Activated CD8-positive, alpha-beta memory T cell treated with anti-CD3 and anti-CD28 coated beads for 4 hours (primary cell): ENCODE measurements at places on chromosomes 12 and 14.

DNA sequence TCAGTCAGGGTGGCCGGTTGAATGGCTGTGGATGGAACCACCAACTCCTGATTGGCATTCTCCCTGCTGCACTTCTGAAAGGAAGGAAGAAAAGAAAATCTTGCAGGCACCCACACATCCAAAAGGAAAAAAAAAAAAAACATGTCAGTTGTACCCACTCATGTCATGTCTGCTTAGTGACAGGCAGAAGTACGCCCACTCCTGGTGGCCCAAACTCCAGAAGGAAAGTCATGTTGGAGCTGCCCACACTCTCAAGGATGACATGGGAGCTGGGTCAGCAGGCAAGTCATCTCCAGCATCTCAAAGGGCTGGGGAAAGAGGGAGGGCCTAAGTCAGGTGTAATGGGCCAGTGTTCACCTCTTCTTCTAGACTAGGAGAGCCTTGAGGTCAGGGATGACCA lies 1079.1 kb downstream of the BCL11B start:
- DNase-seq: no peak

GRCh38 chr12:86929962-86930361 lies 673.8 kb upstream of the MGAT4C start:
- no peak for DNase-seq

- DNase-seq: no peak
These were observed 61.6 kb downstream of the RAD51B start for GRCh38 chr14:67881225-67881624.

DNA sequence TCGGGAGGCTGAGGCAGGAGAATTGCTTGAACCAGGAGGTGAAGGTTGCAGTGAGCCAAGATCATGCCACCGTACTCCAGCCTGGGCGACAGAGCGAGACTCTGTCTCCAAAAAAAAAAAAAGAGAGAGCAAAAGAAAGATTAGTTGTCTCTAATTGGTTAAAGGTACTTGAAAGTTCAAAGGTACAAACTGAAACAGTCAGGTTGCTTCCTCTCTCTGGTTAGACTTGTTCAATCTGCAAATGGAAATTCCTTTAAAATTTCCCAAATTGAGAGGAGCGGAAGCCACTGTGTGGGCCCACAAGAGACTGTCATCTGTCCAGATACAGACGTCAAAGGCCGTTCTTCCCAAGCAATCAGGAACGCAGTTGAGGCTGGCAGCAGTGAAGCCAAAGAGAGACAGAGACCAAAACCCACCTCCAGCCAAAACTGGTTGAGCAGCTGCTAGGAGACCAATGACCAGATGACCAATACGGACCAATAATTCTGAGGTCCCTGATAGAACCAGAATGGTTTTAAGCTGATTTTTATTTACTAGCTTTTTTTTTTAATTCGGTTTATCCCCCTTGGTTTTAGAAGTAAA lies 63.6 kb downstream of the GCH1 start:
- no peak for DNase-seq

DNA sequence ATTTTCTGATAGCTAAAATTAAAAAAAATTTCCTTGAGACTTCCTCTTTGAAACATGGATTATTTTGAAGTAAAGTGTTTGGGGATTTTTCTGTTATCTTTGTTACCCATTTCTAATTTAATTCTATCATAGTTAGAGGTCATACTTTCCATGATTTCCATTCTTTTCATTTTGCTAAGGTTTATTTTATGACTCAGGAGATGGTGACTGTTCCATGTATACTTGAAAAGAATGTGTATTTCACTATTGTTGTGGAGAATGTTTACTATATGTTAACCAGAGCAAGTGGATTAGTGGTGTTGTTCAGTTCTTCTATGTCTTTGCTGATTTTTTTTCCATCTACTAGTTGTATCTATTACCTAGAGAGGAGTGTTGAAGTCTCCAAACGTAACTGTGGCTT lies 250.5 kb upstream of the PELI2 start:
- DNase-seq: no peak

DNA sequence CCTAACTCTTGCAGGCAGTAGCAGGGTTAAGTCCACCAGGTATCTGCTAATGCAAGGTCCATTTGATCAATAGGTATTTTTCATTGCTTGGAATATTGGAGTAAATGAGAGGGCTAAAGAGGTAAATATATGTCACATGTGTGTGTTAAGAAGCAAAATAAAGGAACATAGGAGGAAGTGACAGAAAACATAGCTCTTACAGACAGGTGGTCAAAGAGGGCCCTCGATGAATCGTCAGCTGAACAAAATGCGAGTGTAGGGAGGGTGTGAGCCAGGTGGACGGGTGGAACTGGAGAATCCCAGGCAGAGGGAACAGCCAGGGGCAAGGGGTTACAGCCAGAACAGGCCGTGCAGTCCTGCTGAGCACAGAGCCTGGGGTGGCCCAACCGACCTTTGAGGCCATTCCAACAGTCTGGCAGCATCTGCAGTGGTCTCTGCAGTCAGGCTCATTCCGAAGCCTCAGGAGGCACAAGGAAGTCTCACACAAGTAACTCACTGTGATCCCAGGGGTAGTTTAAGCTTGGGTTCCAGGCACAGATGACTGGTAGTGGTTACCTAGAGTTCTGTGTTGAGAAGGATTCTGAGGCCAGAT lies 43.2 kb downstream of the CCDC88C start:
- no peak for DNase-seq

GRCh38 chr12:46892887-46893286 lies 67.1 kb upstream of the SLC38A4 start:
- DNase-seq: no peak

DNA sequence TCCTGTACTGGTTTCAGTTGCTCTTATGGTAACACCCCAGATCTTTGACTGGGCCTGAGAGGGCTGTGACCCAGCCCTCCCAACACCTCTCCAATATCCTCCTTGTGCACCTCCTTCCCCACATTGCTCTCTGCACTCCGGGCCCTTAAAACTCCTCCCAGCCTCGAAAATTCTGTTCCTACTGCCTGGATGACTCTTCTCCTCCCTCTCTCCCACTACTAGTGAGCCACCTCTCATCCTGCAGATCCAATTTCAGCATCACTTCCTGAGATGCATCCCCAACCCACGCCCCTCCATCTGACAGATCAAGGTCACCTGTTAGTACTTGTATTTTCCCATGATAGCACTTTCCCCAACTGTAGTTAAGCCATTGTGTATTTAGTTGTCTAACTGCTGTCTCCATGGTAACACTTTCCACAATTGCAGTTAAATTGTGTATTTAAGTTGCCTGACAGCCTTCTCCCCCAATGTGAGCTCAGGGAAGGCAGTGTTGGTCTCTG lies 11.5 kb upstream of the NT5DC3 start:
- no peak for DNase-seq

GRCh38 chr14:59631237-59631636 lies 54.6 kb upstream of the CCDC175 start:
- no peak for DNase-seq

- no peak for DNase-seq
These were observed 139.5 kb downstream of the SLC38A6 start for GRCh38 chr14:61120576-61120975.

- no peak for DNase-seq
These were observed 6.9 kb upstream of the MED13L start for GRCh38 chr12:116284396-116284795.

GRCh38 chr12:179131-179884 lies 34.6 kb downstream of the SLC6A12 start:
- no peak for DNase-seq

- peak; percentile 25 for DNase-seq
These were observed 6.8 kb downstream of the KRT2 start for GRCh38 chr12:52645120-52645761.

DNA sequence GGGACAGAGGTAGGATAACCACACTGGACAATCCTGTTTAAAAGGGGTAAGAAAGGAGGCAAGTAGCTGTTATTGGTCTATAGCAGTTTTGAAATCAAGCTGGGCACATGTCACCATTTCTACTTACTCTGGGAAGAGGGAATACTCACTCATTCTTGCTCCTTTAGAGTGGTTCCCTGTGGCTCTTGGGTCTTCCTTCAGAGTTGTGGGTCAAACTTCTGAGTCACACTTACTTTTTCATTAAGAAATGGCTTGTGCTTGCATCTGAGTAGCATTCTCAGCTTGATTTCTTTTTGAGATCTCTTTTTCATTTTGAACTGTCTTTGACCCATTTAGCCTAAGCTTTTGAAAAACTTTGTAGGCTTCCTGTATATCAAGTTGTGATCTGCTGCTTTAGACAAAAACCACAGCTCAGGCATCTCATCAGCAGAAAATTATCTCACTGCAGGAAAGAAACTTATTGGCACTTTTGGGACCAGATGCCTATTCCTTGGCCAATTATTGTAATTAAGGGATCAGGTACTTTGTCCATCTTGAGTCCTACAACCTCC lies 122.2 kb downstream of the AEBP2 start:
- no peak for DNase-seq

DNA sequence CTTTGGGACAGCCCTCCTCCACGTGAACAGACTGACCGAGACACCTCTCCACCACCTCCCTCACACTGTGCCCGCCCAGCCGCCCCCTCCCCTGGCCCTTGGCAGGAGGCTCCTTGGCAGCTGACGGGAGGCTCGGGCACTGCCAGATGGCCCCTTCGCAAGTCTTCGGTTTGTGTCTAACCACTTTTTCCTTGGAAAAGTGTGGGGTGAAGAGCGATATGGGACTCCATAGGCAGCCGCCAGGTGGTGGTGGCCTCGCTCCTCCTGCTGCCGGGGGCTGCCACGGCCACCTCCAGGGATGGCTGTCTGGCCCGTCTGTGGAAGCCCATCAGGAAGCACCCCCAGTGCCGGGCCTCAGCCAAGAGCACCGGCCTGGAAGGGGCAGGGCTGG lies 58.7 kb downstream of the LRCOL1 start:
- no peak for DNase-seq

- DNase-seq: no peak
These were observed 342.5 kb downstream of the EMP1 start for GRCh38 chr12:13539051-13539450.

GRCh38 chr14:90692826-90693225 lies 123.4 kb downstream of the TTC7B start:
- DNase-seq: no peak

GRCh38 chr14:43778937-43779639 lies 728.0 kb downstream of the FSCB start:
- no peak for DNase-seq

- no peak for DNase-seq
These were observed 41.1 kb upstream of the CFAP54 start for GRCh38 chr12:96448300-96448699.

- no peak for DNase-seq
These were observed 298.9 kb downstream of the PCNX1 start for GRCh38 chr14:71206123-71206522.

GRCh38 chr12:108694812-108695278 lies 36.5 kb downstream of the CORO1C start:
- DNase-seq: no peak

- no peak for DNase-seq
These were observed 85.5 kb downstream of the ADGRD1 start for GRCh38 chr12:131038961-131039950.

DNA sequence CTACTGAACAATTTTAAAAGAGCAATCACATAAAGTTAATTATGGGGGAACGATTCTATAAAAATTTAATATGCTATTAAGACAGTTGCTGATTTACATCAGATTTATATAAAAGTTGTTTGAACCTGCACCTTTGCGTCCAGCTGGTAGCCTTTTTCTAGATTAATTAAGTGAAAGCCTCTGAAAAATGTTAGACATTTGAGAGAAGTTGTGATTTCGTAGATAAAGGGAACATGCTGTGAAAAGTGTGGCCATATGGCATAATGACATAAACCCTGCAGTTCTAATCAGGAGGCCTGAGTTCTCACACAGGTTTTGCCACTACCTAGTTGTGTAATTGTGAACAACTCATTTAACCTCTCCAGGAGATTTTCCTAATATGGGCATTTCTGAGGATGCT lies 187.2 kb downstream of the TMTC2 start:
- DNase-seq: no peak

GRCh38 chr14:92656306-92657081 lies 91.9 kb downstream of the LGMN start:
- DNase-seq: no peak

GRCh38 chr14:31578792-31579501 lies 17.7 kb downstream of the NUBPL start:
- DNase-seq: no peak

DNA sequence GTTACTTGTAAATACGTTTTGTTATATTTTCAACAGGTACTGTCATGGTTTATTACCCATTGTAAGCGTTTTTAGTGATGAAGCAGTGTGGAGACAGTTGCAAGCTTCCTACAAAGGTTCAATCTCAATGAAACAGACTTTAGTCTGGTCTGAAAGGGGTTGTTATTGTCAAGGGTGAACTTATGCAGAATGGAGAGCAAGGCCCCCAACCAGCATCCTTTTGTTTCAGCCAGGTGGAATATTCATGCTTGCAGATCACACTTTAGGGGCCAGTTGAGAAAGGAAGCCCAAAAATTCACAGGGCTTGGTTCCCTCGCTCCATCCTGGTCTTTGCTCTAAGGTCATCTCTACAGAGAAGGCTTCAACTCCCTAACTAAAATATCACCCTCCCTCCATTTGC lies 103.7 kb downstream of the PRICKLE1 start:
- DNase-seq: no peak

DNA sequence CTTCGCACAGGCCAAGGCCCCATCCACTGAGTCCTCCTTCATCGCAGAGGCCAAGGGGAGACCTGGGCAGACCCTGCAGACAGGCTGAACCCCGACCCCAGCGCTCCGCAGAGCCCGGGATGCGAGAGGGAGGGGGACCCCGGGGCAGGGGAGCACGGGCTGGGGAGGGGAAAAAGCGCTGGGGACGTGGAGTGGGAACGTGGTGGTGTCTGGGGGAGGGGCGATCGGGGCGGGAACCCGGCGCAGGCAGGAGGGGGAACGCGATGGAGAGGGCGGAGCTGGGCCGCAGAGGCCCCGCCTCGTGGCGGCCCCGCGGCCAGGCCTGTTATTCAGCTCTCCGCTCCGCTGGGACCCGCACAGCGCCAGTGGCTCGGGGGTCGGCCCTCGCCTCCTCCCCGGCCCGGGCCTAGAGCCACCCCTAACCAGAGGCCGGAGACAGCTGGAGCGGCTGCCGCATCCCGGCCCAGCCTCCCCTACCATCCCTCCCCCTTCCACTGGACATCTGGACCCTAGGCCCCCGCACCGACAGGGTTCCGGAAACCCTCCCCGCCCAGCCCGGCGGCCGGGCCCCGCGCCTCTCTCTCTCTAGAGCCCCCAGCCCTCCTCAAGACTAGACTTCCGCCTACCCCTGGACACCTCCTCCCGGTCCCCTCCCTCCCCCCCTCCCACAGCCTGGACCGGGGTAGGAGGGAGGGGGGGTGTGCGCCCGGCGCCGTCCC lies at the start of gene ARHGEF25:
Gene ARHGEF25, plus strand, starts transcription at position 328 of the 719 bp plus-strand sequence. CDS start 460 bp downstream, outside the sequence.
- no peak for DNase-seq

DNA sequence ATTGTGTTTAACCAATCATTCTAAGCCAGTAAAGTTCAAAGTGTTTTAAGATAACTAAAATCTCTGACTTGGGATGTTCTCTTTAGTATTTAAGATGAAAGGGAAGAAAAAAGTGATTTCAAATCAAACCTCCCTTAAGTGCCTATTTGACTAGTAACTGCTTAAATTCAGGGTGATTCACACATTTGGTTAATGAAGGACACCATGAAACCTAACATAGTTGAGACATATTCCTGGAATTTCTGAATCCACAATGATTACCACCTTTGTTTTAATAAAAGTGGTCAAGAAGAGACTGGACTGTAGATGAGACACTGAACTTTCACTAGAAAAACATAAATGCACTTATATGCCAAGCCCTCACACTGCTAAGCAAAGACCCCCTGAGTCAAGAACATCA lies 138.7 kb downstream of the MED13L start:
- no peak for DNase-seq

- no peak for DNase-seq
These were observed 229.9 kb upstream of the FOXN3 start for GRCh38 chr14:89646971-89647370.

GRCh38 chr12:2247120-2247519 lies 194.3 kb downstream of the CACNA1C start:
- DNase-seq: no peak

- no peak for DNase-seq
These were observed 6.7 kb downstream of the SMUG1 start for GRCh38 chr12:54182086-54182485.
